Iris pigment epithelial cell (primary cell): ENCODE measurements at places on chromosomes 16 and 17.

DNA sequence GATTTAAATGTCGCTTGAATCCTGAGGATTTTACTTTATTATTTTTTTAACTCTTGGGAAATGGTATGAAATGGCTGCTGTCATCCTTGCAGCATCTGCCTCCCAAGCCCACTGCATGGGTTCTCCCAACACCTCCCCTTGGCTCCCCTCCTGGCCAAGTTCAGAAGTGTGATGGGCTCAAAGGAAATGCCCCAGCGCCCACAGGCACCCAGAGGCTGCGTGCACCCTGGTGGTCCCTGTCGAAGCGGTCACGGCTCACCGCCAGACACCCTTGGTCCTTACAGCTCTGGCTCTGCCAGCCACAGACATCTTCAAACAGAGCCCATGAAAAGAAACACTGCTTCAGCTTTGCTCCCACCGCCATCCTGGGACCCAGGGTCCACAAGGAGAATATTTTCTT is 334.7 kb downstream of the SOX9 start:
- no peak for DNase-seq

DNA sequence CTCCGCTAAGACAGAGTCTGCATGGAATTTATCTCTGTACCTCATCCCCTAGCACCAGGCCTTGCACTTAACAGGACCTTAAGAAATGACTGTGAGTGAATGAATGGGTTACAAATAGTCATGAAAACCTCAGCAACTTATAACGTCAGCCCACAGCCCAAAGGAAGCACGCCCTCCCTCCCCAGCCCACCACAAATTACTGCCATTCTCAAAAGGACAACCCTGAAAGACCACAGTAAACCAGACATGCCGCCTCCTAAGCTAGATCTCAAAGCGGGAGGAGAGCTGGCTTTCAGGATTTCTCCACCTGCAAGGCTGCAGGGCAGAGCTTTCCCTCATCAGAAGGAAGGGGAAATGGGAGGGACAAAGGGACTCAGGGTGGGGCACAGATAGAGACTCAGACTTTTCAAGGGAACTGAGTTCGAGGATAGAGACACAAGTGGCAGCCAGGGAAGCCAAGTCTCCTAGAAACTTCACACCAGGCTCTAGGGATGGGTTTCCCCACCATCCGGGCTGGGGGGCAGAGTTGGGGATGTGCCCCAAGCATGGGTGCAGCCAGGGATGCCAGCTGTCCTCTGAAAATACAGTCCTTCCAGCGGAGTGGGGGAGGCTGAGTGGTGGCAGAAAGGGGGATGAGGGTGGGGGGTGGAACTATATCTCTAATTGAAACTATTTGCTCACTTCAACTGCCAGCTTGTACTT is 56.7 kb downstream of the PLXDC1 start:
- DNase-seq, result no peak

- DNase-seq, result no peak
Observed at GRCh38 chr17:35542990-35543389, 5.5 kb upstream of the SLFN12L start.

GRCh38 chr17:40727447-40728231 is 24.1 kb upstream of the KRT24 start:
- peak; percentile 58 for DNase-seq

DNA sequence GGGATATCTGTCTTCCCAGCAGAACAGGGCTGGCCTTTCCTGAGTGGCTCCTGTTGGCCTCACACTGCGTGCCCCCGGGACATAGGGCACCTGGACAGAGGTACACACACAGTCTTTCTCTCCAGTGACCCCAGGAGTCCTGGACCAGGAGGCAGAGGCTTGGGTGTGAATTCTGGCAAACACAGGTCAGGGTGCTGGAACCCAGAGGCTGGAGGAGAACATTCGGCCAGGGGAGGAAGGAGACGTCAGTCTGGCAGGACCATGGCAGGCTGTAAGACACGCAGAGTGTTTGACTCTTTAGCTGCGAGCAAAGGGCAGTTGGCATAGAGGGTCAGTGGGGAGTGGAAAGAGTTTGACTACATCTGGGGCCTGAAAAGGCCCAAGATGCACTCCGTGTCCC is 4.1 kb upstream of the TVP23A start:
- no peak for DNase-seq
